Activated CD8-positive, alpha-beta memory T cell treated with anti-CD3 and anti-CD28 coated beads for 24 hours (primary cell): ENCODE measurements at places on chromosomes 2 and 18.
A peak's percentile ranks its signal among the peaks of the same experiment; 100 is the strongest.

GRCh38 chr2:20023688-20024087, 11.2 kb upstream of the MATN3 start:
- DNase-seq: no peak

GRCh38 chr18:55878224-55878623, 290.2 kb upstream of the TCF4 start:
- DNase-seq: no peak

- DNase-seq: no peak
These were observed 45.7 kb downstream of the RDH14 start for GRCh38 chr2:18514526-18515461.

GRCh38 chr2:69080071-69080470, 67.1 kb downstream of the ANTXR1 start:
- no peak for DNase-seq

DNA sequence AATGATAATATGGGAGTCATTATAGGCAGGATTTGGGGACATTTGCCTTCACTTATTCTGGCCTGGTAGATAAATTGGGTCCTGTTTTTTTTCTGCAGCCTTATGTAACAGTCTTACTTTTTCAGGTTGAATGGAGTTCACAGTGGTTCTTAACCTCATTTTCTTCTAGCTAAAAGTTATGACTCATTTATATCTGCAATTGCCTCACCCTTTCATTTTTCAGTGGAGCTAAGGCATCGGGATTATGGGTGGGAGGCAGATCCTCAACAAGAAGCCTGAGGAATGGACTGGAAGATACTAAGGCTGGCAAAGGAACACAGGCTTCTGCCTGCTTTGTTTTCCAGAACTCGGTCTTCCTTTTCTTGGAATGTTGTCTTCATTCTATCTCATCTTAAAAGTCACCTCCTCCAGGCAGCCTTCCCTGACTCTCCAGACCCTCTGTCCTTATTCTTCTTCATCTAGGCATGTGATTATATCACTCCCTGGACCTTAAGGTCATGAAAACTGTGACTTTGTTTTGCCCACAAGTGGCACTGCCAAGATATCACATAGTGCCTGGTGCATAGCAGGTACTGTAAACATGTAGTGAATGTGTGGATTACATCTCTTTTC, 41.0 kb upstream of the ACSL3 start:
- DNase-seq: no peak

GRCh38 chr2:160214461-160215445, 14.7 kb upstream of the ITGB6 start:
- no peak for DNase-seq

- DNase-seq: no peak
These were observed 149.3 kb upstream of the AQP4 start for GRCh38 chr18:27014841-27015240.

GRCh38 chr2:178111743-178112142, 494 bp upstream of the RBM45 start:
- DNase-seq: no peak

DNA sequence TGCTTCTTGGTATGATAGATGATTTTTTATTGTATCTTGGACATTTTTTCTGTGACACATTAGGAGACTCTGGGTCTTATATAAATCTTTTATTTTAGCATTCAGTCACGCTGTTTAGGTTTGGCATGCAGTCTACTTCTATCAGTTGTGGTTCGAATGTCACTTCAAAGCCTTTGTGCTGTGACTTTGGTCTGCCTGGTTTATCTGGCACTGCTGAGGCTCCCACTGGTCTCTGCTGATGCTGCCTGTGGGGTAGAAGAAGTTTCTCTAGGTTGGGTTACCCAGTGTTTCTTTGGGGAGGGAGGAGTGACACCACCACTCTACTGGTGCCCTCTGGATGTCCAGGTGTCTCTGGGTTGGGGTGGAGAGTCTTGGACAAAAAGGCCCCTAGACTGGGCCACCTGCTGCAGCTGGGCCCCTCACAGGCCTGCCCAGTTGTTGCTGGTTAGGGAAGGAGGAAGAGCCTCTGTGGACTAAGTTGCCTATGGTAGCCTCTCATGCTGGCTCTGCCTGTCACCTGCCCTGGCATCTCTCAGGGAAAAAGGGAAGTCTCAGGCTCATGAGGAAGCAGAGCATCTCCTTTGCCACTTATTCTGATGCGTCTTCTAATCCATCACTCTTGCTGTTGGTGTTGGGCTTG, 115.4 kb upstream of the HS6ST1 start:
- no peak for DNase-seq

DNA sequence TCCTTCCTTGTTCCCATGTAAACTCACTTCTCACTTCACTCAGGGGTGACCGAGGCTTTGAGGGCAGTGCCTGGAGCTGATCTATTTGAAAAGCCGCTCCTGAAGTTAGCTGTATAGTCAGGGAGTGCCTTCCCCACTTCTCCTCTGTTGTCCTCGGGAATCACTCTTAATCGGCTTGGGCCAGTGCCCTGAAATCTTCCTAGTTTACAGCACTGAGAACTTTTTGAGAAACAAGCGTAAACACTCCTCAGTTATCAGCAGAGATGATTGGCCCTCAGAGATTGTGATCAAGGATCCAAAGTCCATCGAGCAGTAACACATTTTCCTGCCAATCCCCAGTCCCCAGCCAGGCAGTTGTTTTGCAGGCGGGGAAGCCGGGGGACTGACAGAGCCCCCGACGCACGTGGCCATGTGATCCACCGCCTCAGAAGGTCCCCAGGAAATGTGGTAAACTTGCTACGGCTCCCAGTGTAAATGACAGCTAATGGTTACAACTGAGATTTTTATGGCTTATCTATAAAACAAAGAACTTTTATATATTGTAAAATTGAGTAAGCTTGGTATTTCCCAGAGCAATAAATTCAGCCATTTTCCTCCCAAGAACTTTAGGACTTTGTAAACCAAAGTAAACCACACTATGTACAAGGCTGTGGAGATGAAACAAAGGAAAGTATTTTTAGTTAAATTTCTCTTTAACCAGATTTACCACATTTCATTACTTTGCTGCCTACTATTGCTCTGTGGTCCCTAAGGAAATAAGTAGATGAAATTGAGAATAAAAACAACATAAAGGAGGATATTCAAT, 53.5 kb downstream of the C18orf63 start:
- DNase-seq: peak; percentile 59

- no peak for DNase-seq
These were observed 65.3 kb downstream of the OLA1 start for GRCh38 chr2:174183076-174183475.

DNA sequence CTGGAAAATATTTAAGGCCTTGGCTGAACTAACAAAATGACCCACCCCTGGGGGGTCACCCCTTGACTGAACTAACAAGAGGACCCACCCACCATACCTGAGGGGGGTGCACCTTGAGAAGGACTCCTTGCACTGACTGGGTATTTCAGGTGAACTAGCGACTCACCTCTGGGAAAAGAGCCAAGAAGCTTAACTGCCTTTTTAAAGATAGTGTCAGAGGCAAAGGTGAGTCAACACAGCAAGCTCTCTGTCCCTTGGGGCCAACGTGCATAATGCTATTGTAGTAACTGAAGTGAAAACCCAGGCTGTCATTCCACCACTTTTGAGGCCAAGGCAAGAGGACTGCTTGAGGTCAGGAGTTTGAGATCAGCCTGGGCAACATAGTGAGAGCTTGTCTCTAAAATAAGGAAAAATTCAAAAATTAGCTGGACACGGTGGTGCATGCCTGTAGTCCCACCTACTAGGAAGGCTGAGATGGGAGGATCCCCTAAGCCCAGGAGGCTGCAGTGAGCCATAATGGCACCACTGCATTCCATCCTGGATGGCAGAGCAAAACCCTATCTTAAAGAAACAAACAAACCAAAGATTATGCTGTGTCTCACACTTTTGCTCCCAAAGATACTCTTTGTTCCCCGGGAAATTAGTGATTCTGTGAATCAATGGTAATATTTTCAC, 36.4 kb upstream of the ZCCHC2 start:
- no peak for DNase-seq

DNA sequence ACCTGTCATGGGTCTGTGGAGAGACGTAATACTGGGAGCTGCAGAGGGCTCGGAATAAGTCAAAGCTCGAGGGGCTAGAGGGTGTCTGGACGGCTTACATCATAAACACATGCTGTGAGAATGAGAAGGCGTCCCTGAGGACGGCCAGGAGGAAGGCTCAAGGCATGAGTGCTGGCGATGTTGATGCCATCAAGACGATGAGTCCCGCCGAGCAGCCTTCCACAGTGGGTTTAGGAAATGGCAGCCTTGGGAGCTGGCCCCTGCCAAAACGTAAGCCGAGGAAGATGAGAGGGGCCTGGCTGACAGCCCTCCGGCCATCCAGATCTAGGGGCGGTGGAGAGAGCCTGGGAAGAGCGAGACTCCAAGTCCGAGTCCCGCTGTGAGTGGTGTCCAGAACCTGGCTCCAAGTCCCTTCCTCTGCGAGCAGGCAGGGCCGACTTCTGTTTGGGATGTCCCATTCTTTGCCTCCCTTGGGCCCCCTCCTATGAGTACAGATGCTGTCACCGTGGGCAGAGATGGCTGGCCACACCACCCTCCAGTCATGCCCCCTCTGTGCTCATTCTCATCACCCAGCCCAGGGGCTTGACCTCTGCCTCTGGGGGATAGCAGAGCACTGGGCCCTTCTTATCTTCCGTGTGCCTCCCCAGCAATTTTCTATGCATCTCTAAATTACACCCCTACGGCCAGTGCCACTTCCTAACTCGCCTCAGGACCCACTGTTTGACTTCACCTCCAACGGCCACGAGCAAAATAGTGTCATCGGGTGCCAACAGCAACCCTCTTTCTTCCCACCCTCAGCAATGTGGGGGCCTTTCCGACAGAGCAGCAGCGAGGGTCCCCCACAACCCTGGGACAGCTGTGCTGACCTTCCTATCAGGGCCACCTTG, 175.7 kb downstream of the FAM210A start:
- DNase-seq: peak; percentile 49

- no peak for DNase-seq
These were observed 33.6 kb downstream of the PLCL1 start for GRCh38 chr2:197838036-197838435.

- DNase-seq: no peak
These were observed 379.7 kb downstream of the PTPRM start for GRCh38 chr18:7946734-7947377.

- DNase-seq: peak; percentile 51
These were observed 42.1 kb downstream of the TET3 start for GRCh38 chr2:74026687-74027241.

GRCh38 chr2:119461811-119462210, 30.2 kb downstream of the TMEM37 start:
- no peak for DNase-seq

- no peak for DNase-seq
These were observed 239.3 kb downstream of the PRKCE start for GRCh38 chr2:45890819-45891218.

- no peak for DNase-seq
These were observed 163.3 kb upstream of the NABP1 start for GRCh38 chr2:191514613-191515012.
